ENCODE measurements at places on chromosomes 11 and 22.

GRCh38 chr11:58577555-58578135 is 1.2 kb upstream of the ZFP91 start:
- no peak for DNase-seq

DNA sequence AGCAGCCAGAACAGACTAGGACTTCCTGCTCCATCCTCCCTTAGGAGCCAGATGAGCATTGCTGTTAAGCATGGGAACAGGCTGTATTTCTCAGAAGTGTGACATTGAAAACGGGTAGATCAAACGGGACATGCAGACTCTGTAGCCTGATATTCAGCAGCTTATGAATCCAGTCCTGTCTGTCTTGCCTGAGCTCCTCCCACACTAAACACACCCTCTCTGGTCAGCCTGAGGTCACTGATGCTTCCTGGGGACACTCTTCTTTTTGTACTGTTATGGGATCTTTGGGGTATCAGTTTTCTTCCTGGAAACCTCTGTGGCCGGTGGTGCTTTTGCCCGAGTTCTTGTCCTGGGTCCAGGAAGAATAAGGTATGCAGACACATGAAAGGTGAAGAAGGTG is 35.8 kb downstream of the C11orf91 start:
- no peak for DNase-seq

DNA sequence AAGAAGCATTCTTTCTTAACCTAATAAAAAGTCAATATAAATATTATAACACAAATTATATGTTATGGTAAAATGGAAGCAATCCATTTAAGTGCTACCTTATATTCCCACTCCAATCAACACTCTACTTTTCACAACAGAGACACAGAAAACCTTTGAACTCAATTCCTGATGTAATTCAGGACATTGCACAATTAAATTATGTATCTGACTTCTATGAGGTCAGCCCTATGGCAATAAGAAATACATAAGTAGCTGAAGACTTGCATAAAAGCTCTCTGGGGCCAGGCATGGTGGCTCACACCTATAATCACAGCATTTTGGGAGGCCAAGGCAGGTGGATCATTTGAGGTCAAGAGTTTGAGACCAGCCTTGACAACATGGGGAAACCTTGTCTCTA is 6.8 kb downstream of the OR4D10 start:
- no peak for DNase-seq

DNA sequence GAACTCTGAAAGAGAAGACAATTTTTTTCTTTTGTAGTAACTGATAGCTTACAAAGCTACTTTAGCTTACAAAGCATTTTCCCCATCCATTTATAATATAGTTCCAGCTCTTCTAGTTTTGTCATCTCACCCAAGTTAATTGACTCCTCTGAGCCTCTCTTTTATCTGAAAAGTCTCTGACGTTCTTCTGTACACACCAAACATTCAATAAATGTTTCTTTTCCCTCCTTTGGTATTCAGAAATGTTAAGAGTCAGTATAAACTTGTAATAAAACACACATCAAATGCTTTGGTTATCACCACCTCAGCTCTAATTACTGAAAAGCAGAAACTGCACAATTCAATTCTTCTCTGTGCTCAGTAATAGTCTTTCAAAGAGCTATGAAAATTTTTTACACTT is 5.9 kb downstream of the CCDC90B start:
- DNase-seq, result no peak

DNA sequence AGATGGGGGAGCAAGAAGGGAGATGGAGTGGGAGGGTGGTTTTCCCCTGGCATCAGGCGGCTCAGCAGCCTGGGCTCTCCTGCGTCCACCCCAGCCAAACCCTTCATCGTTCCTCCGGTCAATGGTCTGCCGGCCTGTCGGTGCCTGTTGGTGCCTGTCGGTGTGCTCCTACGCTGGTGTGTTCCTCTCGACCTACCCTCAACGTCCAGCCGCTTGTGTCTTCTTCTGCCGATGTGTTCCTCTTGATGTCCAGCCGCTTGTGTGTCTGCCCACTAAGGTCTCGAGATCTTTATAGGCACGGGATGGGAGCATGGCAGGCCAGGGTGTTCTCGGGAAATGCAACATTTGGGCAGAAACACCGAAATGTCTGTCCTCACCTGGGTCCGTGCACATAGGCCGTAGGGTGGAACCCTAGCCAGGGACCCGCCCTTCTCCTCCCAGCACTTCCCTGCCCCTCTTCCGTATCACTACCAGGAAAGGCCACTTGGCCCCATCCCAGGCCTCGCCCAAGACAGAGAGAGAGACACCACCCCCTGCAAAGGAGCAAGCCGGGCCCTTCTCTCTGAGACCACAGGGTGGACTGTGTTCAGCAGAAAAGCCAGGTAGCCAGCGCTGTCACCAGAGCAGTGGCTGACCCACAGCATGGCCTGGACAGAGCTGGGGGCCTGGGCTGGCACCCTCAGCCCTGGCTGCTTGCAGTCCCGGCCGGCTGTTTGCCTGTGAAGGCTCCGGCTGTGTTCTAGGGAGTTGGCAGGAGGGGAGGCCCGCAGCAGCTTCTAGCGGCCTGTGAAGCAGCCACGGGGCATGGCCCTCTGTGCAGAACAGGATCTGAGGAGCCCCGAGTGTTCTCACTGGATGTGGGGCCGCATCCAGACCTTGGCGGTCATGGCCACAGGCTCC is 61.6 kb upstream of the KCNQ1OT1 start:
- no peak for DNase-seq

DNA sequence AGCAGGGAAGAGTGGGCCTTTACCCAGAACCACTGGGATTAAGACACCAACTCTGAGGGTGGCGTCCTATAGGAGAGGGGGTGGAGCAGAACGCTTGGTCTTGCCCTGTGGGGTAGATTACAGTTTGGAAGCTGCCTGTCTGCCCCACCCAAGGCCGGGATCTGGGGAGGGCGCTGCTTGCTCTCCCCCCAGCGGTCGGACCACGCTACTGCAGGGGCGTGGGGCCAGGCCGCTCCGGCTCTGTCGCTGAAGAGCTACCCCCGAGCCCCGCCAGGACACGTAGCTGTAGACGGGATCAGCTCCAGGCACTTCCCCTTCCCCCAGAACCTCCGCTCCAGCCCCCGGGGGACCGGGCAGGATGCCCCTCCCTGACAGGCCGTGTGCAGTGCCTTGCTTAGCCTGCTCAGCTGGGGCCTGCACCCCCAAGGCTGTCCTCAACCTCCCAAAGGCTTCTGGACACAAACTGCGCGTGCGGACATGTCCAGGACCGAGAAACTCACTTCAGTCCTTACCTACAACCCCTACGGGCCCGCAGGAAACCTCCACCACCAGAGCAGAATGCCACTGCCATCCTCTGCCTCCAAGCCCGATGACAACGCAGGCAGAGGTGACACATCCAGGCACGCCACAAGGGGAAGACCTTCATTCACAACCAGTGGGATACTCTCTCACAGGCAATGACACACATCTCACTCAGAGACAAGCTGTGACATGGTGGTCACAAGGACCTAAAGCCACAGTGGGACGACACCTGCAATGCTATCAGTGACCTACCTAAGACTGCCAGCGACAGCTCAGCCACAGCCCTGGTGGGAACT is 3.6 kb downstream of the AHNAK start:
- peak; percentile 86 for DNase-seq

GRCh38 chr11:120808616-120809050 is 215.3 kb upstream of the TBCEL start:
- no peak for DNase-seq

GRCh38 chr22:42437488-42438292 is 5.5 kb upstream of the NFAM1 start:
- peak; percentile 92 for DNase-seq

All from eye (tissue), 1 donor.